T-helper 1 cell treated with Interleukin-12 subunit alpha and Interleukin-12 subunit beta and Interleukin-4 antibody, amounts not matched to agents 30 ng/mL and 1 ng/mL, for 36 hours (primary cell): ENCODE measurements at places on chromosomes 1 and 21. TPM values are rescaled to one million over a fixed set of nuclear protein-coding genes. Genes with fewer than 3 reads are reported as not detected.

MYBPHL gene
- total RNA-seq, result not detected in 2 replicates

CDK18 gene
- total RNA-seq, result 0.07 and 0.98 TPM in 2 replicates

SPATA17 gene
- not detected in 2 replicates for total RNA-seq

FMN2 gene
- total RNA-seq, result not detected in 2 replicates

RAB13 gene
- total RNA-seq, result 1.3 and 1.7 TPM in 2 replicates

RXFP4 gene
- total RNA-seq, result not detected in 2 replicates

IRF6 gene
- total RNA-seq, result 0.15 TPM in 1 of 2 replicates, not detected in the other

HDGF gene
- total RNA-seq, result 248 and 260 TPM in 2 replicates
